Aorta (tissue), 5 donors: ENCODE measurements at places on chromosomes 1 and 21.

- DNase-seq, result peak; percentile 75
Observed at GRCh38 chr1:41241354-41241748, 755 bp downstream of the SCMH1 start.

GRCh38 chr1:114214016-114214415 is 60.3 kb upstream of the SYT6 start:
- DNase-seq, result no peak

- no peak for DNase-seq
Observed at GRCh38 chr1:38041936-38042834, 4.4 kb downstream of the POU3F1 start.

GRCh38 chr1:158019171-158019868 is 25.9 kb downstream of the KIRREL1 start:
- peak; percentile 73 for DNase-seq

- no peak for DNase-seq
Observed at GRCh38 chr21:14797543-14797942, 251.4 kb upstream of the SAMSN1 start.

DNA sequence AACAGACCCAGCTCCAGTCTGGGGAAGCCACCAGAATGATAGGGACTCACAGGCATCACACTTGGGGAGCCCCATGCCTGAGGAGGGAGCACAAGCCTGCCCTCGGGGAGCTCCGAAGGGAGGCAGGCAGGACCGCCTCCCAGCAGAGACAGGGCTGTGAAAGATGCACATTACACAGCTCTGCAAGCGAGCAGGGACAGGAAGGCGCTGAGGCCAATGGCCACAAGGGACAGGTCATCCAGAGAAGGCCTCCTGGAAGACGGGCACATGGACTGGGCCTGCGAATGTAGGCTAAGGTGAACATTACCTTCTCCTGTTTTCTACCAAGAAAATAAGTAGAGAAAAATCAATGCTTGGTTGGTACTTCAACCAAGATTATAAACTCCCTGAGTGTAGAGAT is 4.2 kb downstream of the NPR1 start:
- DNase-seq, result no peak

DNA sequence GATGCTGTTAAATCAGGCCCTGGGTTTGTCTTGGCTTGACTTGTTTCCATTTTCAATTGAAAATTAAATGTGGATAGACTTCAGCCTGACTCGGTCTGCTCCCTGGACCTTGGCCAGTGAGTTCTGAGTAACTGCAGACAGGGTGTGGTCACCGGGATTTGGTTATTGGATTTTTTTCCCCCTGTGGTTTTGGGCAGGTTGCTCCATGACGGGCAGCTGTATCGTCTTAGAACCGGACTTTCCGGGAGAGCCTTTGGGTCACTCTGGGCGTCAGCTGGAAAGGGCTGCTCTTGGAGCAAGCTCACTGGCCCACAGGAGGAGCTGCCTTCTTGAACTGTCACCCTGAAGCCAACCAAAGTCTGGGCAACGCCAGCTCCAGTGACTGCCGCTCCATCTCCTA is 75.0 kb downstream of the CLIC6 start:
- peak; percentile 76 for DNase-seq

GRCh38 chr1:41319807-41320711 is 41.2 kb upstream of the FOXO6 start:
- peak; percentile 76 for DNase-seq

GRCh38 chr1:84776639-84777038 is 86.4 kb upstream of the SSX2IP start:
- DNase-seq, result no peak

- DNase-seq, result peak; percentile 69
Observed at GRCh38 chr1:58874757-58875755, 91.2 kb upstream of the JUN start.

DNA sequence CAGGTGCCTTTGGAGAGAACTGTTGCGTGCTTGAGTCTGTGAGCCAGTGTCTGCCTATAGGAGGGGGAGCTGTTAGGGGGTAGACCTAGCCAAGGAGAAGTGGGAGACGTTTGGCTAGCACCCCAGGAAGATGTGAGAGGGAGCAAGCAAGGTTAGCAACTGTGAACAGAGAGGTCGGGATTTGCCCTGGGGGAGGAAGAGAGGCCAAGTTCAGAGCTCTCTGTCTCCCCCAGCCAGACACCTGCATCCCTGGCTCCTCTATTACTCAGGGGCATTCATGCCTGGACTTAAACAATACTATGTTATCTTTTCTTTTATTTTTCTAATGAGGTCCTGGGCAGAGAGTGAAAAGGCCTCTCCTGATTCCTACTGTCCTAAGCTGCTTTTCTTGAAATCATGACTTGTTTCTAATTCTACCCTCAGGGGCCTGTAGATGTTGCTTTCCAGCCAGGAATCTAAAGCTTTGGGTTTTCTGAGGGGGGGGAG is 2.4 kb downstream of the BTG2 start:
- no peak for DNase-seq

GRCh38 chr1:7338439-7338838 is 432.7 kb upstream of the VAMP3 start:
- no peak for DNase-seq

DNA sequence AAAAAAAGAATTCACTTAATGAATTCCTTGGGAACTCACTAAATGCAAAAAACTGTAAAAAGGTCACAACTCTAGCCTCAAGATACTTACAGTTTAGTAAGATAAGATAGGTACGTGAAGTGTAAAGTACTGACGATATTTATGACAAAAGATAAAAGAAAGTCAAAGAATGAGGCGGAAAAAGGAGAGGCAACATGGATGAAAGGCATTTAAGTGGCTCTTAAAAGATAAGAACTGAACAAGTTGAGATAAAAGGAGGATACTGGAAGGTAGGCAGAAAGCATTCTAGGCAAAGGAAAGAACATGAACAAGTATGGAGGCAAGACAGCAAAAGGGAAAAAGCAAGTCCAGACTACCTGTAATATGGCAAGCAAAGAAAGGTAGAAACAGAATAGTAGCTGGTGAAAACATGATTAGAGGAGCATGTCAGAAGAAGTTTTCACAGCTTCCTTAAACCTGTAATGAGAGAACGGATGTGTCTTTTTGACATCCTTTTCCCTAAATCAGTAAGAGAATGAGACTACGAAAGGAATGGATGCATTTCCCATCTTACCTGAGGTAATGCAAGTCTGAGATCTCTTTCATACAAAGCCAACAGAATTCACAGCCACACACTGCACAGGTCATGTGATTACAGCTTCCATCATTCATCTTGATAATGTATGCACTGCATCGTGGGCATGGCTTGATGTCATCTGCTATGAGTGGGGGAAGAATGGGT is 16.8 kb downstream of the RNF19B start:
- DNase-seq, result no peak

DNA sequence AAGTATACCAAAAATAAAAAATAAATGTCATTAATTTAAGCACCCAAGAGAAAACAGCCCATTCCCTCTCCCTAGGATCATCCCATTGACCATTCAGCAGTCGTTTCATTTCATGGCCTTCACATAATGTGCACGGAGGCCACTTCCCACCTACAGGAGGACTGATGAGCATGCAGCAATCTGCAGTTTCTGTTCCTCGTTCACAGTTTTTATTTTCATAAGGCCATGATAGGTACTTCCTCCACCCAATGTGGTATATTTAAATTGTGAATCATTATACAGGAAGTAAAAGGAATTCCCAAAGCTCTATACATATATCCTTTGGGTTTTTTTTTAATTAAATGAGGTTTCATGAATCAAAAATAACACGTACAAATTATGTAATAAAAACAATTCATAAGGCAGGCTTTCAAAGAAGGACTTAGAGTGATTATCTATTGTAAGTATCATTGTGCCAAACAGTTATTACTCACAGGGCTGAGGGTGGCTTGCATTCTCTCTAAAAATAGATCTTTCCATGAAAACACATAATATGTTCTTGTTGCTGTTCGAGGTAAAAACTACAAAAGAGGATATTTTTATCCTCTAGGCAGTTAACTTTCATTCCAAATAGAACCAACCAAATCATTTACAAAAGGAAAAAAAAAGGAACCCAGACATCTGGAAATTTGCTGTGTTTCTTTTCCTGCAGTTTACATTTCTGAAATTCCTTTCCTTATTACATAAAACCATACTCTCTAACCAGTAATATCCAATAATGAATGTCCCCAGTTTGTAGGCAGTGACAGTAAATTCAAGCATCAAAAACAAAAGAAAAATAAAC is 27.5 kb upstream of the SLC44A3 start:
- no peak for DNase-seq

DNA sequence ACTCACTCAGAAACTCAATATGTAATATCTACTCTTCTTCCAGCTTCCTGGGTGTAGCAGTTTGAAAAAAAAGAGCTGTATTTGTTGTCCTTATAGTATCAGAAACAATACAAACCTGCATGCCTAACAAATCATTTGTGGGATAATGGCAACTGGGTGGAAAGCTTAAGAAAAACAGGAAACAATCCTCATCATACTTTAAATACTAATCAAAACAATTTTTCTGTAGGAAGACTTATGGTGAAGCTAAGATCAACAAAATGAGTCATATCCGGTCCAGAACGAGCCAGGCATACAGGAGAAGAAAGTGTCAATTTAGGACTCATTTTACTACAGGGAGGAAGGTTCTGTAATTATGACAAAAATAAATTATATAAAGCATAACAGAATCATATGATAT is 181.8 kb upstream of the ADGRL4 start:
- no peak for DNase-seq

GRCh38 chr1:11654137-11654938 is at the start of the genes FBXO2 and FBXO44:
TSS of gene FBXO2 (minus strand) at chr1:11654429. CDS start at chr1:11654340, 89 bp downstream.
TSS of gene FBXO44 (plus strand) at chr1:11654877. CDS start at chr1:11655836, 959 bp downstream.
- DNase-seq, result peak; percentile 62

- DNase-seq, result peak; percentile 93
Observed at GRCh38 chr1:152001631-152002584, 8.2 kb upstream of the S100A10 start.
